ENCODE measurements at places on chromosomes 13 and 19. TPM values are rescaled to one million over a fixed set of nuclear protein-coding genes. Genes with fewer than 3 reads are reported as not detected.

Gene FUT2
- total RNA-seq, result not detected

DNA sequence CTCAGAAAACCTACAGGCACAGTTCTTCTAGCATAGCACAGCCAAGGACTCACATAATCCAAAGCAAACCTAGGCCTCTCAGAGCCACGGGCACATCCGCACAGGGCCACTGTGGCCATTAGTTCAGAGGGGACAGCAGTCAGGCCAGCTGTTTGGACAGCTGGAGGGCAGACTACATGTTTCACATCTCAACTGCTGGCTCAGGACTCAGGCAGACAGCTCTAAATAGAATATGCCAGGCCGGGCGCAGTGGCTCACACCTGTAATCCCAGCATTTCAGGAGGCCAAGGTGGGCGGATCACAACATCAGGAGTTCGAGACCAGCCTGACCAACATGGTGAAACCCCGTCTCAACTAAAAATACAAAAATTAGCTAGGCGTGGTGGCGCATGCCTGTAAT, 26.8 kb downstream of the SAFB2 start:
- no peak for DNase-seq

DNA sequence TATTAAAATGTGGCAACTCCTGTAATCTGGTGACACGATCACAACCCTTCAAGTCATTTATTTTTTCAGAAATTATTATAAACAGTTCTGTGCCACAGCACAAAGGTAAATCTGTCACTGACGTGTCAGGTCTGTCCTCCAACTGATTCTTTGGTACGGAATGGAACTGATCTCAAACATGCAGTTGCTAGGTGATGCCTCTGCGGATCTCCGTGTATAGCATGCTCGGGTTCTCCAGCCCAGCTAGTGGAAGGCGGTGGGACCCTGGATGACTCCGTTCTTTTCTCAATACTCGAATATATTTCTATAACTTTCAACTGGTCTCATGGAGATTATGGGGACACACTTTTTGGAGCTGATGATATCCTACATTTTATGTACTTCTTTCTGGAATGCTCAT, 11.0 kb downstream of the RANBP3 start:
- no peak for DNase-seq

DNA sequence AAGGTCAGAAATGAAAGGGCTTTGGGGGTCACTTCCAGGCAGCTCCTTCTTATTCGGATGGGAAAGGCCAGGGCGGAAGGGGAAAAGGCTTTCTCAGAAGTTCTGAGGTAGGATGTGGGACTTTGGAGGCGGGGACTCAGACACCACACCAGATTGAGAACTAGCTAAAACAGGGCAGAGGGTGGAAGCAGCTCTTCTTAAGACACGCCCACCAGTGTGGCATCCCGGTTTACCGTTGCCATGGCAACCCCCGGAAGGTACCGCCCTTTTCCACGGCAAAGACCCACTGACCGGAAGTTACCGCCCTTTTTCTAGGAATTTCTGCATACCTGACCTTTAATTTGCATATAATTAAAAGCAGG, 3.8 kb upstream of the LILRA5 start:
- peak; percentile 26 for DNase-seq

DNA sequence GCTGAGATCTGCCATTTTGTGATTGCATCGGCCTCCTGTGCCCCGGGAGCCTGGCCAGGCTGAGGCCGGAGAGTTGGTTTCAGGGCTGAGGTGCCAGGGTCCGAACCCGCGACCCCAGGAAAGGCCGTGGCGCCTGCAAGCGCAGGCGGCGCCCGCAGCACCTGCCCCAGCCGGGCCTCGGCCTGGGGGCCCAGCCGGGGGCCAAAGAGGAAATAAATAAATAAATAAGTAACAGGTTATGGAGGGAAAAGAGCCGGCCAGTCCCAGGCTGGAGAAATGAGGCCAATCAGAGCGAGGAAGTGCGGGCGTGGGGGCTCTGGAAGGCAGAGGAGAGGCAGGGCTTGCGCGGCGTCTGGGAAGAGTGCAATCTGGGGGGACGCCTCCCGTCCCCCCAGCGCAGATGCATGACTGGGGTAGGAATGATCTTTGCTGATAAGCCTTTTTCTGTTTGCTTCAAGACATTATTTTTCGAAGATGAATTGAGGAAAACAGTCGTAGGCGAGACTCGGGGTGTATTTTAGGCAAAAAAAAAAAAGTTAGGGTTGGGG, 145.6 kb upstream of the ZNF536 start:
- DNase-seq, result no peak

Data from HT1080 (cell line).